ENCODE measurements at places on chromosomes 3 and 15. TPM values are rescaled to one million over a fixed set of nuclear protein-coding genes. Genes with fewer than 3 reads are reported as not detected.

Gene STIMATE
- total RNA-seq = 45.2 TPM

Gene STAC
- 42.5 TPM for total RNA-seq

- H3K4me3 ChIP-seq = no peak overlapping the region
- peaks cover 23% of the 10 kb centered on the region for H3K4me1 ChIP-seq
- H3K27me3 ChIP-seq = no peaks in the 10 kb centered on the region
- no peaks in the 10 kb centered on the region for H3K36me3 ChIP-seq
- no peak for DNase-seq
Observed at GRCh38 chr3:23835802-23836201, 30.0 kb downstream of the UBE2E1 start.

DNA sequence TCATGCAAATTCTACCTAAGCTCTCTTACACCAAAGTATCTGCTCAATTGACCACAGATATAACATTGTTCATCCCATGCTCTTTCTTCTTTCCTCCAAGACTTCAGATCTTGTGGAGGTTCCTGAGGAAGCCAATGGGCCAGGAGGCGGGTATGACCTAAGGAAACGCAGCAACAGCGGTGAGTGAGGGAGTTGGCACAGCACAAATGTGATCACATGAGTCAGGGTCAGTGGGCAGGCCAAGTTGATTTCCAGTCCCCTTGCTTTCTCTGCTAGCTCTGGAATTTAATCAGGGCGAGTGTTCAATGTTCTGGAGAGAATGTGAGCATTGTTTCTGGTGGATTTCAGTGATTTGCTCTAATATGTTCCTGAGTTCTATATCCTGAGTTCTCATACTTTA lies 112.7 kb downstream of the STAC start:
- H3K4me3 ChIP-seq = no peak overlapping the region
- H3K36me3 ChIP-seq = no peaks in the 10 kb centered on the region
- H3K27ac ChIP-seq = no peak overlapping the region
- H3K4me1 ChIP-seq = peaks cover 22% of the 10 kb centered on the region
- no peak for DNase-seq
- H3K27me3 ChIP-seq = no peaks in the 10 kb centered on the region

- H3K27ac ChIP-seq = no peak overlapping the region
- H3K4me3 ChIP-seq = no peak overlapping the region
- no peaks in the 10 kb centered on the region for H3K27me3 ChIP-seq
Observed at GRCh38 chr3:101509281-101509680, 3.7 kb downstream of the SENP7 start.
